GDM1 (cell line): ENCODE measurements at places on chromosomes 6 and 20.
A peak's percentile ranks its signal among the peaks of the same experiment; 100 is the strongest.

DNA sequence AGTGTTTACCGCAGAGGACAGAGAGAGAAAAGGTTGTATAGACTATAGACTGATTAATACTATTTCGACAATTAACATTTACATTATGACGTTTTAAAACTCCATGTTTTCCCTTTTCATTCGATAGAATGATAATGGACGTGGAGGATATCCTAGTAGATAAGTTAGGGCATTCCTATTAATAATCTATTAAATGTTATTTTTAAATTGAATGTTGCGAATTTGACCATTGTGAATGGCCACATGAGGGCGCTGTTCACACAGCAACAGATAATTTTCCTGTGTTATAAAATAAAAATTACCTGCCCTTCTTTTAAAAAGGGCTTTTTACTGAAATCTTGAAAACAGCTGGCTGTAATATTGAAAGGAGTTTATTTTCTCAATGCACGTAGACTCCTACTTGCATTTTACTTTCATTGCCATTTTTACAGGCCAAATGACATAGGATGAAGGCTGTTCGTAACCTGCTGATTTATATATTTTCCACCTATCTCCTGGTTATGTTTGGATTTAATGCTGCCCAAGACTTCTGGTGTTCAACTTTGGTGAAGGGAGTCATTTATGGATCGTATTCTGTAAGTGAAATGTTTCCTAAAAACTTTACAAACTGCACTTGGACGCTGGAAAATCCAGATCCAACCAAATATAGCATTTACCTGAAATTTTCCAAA, 3.3 kb downstream of the ADGRB3 start:
- no peak for DNase-seq

- DNase-seq, result no peak
Measured at GRCh38 chr20:46195264-46196036, 77.3 kb downstream of the CD40 start.

GRCh38 chr6:66926060-66926459, 1219.0 kb upstream of the EYS start:
- DNase-seq, result no peak

DNA sequence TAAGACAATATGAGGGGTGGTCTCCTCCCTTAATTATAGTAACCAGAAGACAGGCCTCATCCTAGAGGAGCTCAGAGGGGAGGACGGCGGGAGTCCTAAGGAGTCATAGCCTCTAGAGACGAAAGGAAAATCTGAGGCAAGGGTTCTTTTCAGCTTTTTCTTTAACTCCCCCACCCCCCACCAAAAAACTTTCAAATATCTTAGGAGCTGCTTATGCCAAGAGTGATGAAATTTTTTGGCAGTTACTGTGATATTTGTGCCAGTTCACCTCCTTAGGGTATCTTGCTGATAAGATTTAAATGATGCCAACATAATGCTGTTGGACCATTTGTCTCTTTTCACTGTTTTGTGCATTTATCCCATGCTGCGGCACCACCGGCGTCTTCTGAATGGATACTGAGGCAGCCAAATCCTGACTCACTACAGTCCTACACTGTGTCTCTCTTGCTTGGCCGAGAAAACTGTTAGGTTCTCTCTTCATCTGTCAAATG, 44.5 kb upstream of the DSE start:
- DNase-seq, result no peak

DNA sequence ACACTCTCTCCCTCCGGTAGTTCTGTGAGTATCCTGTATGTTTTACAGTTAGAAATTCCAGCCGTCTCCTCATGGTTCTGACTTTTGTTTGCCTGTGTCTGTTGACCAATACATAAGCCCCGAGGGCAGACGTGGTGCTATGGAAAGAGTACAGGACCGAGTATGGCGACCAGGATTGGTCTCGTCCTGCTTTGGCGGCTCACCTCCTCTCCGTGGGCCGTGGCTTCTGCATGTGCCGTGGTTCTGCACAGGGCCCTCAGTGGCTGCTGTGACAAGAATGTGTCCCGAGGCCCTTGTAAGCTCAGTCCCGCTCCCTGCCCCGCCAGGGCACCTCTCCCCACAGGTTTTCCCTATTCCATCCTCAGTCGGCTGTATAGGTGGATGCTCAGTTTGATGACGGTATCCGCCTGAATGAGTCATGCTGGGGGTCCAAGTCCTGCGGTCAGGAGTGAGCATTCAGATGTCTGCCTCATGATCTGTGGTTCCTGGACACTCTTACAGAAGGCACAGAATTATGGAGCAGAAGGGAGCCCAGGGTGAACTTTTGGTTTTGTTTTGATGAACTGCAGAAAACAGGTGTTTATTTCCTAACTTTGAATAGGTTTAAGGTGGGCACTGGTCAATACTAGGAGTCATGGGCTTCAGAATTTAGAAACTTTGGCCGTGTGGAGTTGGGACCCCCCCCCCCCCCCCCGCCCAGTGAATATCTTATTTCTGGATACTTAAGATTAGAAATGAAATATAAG, 1.2 kb downstream of the ARFGAP1 start:
- DNase-seq, result no peak

- DNase-seq, result no peak
Measured at GRCh38 chr20:25553819-25554296, 31.5 kb downstream of the NINL start.

GRCh38 chr6:45666846-45667245, 289.1 kb upstream of the SUPT3H start:
- DNase-seq, result no peak

GRCh38 chr6:52389626-52390360, 27.8 kb downstream of the PAQR8 start:
- DNase-seq, result no peak

- no peak for DNase-seq
Measured at GRCh38 chr20:57881466-57882385, 171.9 kb upstream of the PMEPA1 start.

DNA sequence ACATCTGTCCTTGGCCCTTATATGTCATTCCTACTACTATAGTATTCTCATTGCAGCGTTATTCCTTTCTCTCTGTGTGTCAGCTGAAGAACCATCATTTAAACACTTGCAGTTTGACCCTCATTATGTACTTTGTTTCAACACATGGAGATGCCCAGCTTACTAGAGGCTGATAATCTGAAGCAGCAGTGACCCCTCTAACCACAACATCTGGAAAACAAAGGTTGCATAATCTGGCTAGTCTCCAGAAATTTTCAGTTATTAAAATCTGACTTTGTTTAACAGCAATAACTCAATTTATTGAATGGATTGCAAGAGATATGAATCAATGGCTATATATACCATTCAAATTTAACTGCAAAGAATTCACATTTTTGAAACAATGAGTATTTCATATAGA, 6.6 kb upstream of the PHIP start:
- DNase-seq, result no peak

DNA sequence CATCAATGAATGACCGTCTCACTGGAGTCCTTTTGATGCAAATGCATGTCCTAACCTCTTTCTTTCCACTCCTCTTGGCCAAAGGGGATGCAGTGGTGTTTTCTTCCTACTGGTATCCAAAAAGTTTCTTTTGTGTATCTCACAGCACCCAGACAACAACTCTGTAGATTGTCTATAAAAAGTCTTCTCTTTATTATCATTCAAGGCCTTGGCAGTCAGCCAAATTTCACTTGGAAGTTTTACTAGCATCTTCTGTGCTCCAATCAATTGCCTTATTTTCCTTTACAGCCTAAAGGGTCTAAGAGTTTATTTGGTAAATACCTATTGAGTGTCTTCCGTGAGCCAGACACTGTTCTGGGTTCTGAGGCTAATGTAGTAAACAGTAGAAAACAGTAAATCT, 150.2 kb upstream of the RNF217 start:
- no peak for DNase-seq

- no peak for DNase-seq
Measured at GRCh38 chr6:157323966-157324300, 614 bp upstream of the TMEM242 start.

GRCh38 chr6:135438907-135439535, 58.5 kb downstream of the AHI1 start:
- DNase-seq, result peak; percentile 19
